ENCODE measurements at places on chromosomes 7 and 10.

- DNase-seq = no peak
Measured at GRCh38 chr10:110780704-110781103, 91.0 kb upstream of the PDCD4 start.

- DNase-seq = no peak
Measured at GRCh38 chr7:8435590-8436545, 2.5 kb downstream of the NXPH1 start.

DNA sequence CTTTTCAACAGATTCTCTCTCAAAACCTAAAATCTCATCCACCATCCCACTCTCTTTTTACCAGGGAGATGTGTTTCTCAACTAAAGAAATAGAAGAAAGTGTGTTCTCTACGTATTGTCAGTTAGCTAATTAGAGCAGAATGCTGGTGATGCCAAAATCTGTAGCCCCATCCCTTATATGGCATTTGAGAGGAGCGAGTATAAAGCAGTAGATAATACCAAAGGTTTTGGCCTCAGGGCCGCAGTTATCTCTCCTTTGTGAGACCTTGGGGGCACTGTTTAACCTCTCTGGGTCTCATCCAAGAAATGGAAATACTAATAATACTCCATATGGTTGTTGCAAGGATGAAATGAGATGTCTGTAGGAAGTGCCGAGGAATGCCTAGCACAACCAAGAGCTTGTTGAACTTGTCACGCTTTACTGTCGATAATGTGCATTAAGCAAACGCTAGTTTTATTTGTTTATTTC lies 456 bp upstream of the DLD start:
- DNase-seq = peak; percentile 27

DNA sequence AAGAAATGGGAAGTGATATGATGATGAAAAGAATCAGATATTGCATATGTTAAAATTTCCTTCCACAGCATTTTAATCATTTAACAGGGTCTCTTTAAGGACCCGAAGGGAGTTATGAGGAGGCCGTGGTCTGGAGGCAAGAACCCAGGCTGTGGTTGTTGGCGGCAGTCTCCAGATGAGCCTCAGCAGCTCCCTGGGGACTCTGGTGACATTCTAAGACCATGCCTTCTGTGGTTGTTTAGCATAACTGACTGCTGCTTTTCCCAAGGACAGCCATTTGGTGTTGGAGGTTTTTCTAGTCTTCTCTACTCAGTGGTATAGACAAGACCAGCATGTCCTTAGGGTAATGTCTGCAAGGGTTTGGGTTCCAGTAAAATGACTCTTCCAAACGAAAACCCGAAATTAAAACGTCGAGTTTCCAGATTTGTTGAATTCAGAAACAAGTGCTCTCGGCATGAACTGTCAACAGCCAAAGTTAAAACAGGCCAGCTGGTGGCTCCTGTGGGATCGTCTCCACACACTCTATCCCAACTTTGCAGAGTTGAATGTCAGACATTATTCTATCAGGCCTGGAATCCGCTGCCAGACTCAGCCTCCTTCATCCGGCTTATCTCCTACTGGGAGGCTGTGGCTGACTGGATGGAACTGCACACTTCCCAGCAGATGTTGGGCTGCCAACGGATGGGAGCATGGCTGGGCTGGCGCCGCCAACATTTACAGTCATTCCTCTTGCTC lies 183.1 kb downstream of the TAX1BP1 start:
- DNase-seq = no peak

DNA sequence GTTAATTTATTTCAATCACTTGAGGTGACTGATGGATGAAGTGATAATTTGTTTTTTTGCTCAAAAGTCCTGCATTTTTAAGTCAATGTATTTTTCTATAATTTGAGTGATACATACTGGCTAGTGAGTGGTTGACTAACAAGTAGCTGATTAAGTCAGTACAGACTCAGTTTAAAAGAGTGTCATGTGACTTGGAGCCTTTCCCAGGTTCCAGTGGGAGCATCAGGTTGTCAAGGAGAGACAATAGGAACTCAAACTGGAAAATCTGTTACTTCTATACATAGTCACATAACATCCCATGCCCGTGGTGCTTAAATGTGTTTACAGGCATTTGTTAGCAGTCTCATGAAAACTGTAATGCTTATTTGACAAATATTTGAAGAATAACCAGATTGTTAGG lies 154.7 kb downstream of the ANK3 start:
- DNase-seq = no peak

DNA sequence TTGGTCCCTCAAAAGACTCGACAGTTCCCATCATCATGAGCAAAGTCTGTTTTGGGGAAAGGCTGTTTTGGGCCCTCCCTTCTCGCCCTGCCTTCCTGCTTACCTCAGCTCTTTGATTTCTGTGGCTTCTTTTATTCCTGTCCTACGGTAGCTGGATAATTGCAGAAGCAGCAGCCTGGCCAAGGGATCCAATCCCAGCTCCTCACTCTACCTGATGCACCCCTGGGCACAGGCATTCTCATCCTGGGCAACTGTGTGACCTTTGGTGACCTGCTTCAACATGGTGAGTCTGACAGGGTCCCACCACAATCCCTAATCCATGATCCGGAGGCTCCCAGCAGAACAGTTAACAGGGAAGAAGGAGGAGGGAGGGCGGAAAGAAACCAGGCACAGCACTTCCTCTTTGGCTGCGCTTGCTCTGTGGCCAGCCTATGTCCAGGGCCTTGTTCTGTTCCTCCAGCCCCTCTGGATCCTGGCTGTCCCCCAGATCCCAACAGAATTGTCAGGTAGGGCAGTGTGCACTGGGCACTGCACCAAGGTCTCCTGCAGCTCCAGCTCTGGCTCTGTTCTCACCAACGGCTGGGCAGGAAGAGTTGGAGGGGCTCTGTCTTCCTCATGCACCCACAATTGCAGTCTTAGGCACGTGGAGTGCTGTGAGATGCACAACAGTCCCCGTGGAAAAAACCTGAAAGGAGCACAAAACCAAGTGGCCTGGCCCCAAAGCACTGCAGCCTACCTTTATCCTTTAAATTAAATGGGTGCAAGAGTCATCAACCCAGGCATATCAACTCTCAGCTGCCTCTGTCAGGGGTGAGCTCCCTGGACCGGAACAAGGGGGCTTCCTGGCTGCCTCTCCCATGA lies 144.4 kb downstream of the PTPN20 start:
- no peak for DNase-seq

GRCh38 chr7:98760201-98760651 lies 109.6 kb downstream of the TMEM130 start:
- DNase-seq = peak; percentile 69

GRCh38 chr7:43506460-43506859 lies 76.4 kb upstream of the STK17A start:
- DNase-seq = no peak

- peak; percentile 62 for DNase-seq
Measured at GRCh38 chr10:13536674-13537366, 8.0 kb upstream of the BEND7 start.

GRCh38 chr10:123150986-123151736 lies 3.0 kb upstream of the BUB3 start:
- DNase-seq = no peak

DNA sequence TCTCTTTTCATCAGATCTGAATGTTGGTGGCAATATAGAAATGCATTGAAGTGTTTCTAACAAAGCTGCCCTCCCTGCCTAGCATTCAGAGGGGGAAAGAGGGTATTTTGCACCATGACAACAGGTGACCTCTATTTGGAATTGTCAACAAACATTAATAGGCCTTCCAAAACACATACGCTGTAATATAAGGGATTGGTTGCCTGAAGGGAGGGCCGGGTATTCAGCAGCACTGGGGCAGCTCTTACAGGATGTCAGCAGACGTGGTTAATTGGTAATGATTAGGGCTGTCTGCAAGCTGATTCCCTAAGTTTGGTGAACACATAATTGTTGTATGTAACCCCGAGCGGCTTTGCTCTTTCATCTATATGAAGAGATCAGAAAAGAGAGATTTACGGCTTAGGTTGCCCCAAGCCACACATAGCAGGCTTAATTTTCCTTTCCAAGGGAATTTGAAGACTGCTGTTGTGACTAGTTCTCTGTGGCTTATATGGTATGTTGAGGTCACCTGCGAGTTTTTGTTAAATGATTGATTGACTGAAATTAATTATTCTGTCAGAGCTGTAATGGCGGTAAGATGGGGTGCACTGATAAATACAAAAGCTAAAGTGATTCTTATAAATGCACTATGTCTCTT lies 759.3 kb downstream of the LRMDA start:
- no peak for DNase-seq

DNA sequence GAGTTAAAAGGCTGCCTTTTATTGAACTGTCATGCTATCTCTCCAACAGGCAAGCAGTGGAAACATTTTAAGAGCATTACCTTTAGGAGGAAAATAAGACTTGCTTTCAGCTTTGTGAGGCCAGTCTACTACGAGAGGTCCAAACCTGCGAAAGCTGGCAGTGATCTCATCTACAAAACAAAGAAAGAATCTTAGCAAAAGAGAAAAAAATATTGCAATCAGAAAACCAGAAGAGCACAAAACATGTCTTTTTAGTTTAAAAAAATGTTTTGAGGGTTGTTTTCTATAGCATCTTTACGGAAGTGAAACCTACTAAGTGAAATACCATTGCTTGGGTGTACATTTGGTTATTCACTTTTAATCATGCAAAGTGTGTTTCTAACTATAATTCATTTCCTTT lies 147.9 kb downstream of the CPEB3 start:
- no peak for DNase-seq

DNA sequence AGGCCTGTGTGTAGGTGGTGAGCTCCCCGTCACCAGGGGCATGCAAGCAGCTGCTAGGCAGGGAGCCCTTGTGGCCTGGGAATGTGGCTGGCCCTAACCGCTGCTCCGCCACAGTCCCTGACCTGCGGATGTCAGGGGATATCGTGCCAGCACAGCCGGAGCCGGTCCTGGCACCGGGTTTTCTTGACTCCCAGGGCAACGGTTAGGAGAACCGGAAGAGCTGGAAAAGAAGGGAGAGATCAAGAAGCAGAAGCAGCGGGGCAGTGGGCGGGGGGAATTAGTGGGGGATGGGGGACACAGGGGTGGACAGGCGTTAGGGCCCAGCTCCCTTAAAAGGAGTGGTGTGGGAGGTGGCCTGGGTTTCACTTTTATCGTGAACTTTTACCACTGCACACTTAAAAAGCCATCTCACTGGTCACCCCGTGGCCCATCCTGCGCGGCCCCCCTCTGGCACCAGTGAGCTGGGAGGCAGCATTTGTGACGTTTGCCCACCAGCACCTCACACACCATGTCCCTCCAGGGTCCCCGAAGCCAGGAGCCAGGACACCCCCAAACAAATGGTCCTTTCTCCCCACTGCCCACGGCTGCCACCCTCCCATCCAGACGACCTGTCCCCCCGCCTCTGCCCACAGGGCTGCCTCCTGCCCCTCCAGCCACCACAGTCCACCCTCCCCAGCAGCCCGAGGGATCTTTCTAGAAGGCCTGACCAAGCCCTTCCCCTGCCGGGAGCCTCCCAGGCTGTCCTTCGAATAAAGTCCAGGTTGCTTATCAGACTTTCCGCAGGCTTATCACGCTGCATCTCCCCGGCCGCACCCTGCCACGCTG lies 1.8 kb upstream of the MICALL2 start:
- DNase-seq = peak; percentile 64

DNA sequence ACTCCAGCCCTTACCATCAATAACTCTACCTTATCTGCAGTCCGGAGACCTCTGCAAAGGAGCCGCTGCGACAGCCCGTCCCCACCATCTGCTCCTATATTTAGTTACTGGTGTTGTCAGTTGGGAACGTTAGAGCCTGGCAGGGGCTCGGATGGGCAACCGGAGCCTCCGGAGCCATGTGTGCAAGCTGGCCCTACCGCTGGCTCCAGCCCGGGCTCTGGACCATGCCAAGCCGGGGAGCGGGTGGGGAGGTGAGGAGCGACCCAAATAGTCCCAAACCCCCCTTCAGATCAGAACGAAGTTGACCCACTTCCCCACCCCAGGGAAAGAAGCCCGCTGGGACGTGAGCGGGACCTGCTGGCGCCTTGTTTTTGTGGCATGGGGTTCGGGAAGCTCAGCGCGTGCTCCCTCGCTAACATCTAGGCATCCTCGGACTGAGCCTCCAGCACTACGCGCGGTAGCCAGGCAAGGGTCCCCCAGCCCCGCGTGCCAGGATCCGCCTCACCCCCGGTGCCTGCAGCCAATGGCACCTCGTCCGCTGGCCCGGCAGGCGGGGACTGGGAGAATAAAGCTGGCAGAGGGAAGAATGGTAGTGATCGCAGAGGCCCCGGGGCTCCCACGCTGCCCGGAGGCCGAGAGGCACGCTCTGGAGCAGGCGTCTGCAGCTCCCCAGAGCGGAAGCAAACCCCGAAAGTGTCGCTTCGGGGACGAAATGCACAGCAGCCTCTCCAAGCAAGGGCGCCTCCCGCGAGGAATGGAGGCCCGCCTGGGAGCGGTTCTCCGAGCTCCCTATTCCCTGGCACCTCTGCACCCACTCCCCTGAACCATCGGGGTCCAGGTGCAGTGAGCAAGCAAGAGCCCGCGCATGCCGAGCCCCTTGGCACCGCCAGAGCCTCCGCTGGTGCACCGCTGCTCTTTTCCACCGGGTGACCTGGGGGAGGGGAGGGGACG lies 679 bp downstream of the LRRC20 start:
- DNase-seq = peak; percentile 75

GRCh38 chr10:34522546-34522945 lies 292.6 kb downstream of the PARD3 start:
- DNase-seq = no peak

- DNase-seq = no peak
Measured at GRCh38 chr7:6436385-6436685, 11.4 kb downstream of the DAGLB start.

- DNase-seq = no peak
Measured at GRCh38 chr10:71134732-71135211, 77.6 kb upstream of the UNC5B start.

Data from GM03348 (cell line).